ENCODE measurements at places on chromosomes 3 and 15.

DNA sequence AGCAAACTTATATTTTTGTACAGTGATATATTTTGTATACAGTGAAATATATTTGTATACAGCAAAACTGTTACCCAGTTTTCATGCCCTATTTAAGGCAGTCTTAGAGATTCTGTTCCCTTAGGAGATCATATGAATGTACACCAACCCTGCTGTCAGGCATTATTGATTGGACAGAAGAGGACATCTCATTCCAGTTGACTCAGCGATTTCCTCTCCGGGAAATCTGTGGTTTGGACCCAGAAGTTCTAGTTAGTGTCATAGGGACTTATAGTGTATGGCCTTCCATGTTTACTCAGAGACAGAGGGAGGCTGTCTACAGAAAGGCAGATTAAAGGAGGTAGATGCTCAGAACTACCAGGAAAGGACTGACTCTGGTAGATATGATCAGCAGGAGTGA is 318.8 kb upstream of the KCNMB2 start:
- no peak for DNase-seq

- DNase-seq, result no peak
Observed at GRCh38 chr3:160180581-160181216, 44.5 kb upstream of the C3orf80 start.

GRCh38 chr3:107598926-107599771 is 76.4 kb downstream of the BBX start:
- no peak for DNase-seq

DNA sequence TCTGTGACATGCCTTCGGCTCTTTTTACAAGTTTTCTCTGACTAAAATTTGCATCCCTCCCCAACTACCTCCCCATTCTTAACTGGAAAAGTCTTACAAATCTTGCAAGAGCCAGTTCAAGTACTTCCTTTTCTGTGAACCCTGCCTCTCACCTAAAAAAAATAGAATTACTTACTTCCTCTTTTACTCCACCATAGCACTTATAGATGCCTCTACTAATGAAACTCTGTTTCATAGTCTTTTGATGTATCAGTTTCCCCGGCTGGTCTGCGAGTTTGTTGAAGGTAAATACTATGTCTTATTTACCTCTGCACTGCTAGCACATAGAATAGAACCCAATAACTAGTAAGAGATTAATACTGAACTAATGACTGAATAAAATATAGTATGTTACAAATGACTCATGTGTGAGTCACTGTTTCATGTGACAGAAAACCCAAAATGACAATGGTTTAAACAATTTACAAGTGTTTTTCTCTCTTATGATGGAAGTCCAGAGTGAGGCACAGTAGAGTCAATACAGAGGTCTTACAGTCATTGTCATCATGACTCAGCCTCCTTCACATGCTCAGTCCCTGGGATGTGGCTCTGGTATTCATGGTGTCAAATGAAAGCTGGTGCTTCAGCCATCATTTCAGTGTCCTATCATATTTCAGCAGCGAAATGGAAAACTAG is 393.5 kb downstream of the RSL24D1 start:
- DNase-seq, result no peak

DNA sequence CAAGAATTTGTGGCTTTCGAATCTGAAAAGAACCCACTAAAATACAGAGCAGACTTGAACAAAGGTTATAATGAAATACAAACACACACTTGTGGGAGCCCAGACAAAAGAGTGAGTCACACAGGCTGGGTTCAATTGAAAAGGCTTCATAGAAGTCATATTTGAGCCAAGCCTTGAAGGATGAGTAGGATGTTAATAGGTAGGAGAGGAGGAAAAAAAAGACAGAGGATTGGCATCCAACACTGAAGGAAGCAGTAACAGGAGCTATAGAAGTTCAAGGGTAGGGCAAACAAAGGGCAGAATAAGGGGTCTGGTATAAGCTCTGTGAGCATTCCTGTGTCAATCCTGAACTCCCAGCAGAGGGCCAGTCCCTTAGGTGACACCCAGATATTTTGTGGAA is 325.4 kb downstream of the FOXP1 start:
- no peak for DNase-seq

GRCh38 chr3:157906627-157907026 is 199.6 kb downstream of the SHOX2 start:
- DNase-seq, result no peak

DNA sequence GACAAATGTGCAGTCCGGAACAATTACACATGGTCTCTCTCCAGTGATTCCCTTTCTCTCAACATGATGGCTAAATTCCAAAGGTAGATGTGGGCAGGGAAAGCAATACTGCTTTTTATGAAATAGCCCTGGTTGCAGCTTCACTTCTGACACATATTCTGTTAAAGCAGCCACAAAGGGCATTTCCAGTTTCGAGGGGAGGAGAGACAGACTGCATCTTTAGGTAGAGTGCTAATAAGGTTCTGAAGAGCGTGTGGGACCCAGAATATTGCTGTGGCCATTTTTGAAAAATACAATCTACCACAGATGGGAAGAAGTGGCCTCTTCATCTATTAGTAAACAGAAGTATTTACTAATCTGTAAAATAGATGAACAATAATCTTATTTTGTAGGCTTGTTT is 139.3 kb upstream of the PEX5L start:
- DNase-seq, result no peak

GRCh38 chr3:52693071-52693470 is 7.2 kb downstream of the GNL3 start:
- no peak for DNase-seq

GRCh38 chr3:67414740-67415139 is 239.7 kb downstream of the SUCLG2 start:
- DNase-seq, result no peak

- DNase-seq, result no peak
Observed at GRCh38 chr15:39407116-39407515, 173.8 kb upstream of the THBS1 start.

- DNase-seq, result no peak
Observed at GRCh38 chr3:123317716-123318115, 116.0 kb downstream of the SEC22A start.

DNA sequence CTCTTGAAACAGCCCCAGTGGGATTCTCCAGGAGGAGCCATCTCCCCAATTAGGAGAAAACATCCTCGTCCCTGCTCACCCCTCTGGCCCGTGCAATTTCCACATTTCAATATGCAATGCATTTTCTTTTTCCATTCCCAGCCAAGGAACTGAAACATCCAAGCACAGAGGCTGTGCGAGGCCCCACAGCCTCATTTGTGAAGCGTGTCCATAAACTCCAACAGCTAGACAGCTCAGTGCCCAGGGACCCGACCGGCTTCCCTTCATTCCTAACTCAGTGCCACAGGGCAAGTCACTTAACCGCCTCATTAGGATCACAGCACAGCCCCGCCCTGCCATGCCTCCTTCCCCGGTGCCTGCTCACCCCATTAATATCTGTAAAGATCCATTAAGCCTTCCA is 204.2 kb upstream of the IGF1R start:
- DNase-seq, result no peak

DNA sequence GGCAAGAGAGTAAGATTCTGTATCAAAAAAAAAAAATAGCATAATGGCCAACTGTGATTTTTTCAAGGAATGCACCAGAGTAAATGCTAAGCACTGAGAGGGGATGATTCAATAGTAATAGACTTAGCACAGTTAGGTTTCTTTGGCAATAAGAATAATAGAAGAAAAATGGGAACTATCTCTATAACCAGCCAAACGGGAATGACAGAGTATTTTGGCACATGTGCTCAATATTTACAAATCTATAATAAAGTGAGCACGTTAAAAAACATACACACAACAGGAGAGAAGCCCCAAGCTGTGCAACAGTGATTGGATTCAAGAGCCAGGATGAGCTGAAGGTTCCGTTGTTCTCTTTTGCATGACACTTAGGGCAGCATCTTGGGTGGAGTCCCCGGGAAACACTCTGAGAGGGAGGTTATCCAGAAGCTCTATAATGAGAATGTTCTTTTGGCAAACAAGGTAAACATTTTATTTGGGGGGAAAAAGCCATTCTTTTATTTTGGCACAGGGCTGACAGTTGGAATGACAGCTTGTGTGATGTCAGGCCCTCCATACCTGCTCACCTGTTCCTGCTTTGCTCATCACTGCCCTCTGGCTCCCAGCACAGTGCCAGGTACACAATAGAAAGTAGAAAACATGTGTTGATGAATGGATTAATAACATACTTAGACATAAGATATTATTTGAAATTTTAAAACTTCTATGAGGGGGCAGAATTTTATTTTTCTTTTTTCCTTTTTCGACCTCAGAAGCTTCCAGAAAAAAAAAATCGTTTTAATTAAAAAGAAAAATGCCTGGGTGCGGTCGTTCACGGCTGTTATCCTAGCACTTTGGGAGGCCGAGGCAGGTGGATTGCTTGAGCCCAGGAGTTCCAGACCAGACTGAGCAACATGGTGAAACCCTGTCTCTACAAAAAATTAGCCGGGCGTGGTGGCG is 44.0 kb upstream of the MUC4 start:
- no peak for DNase-seq

- DNase-seq, result no peak
Observed at GRCh38 chr3:123295171-123295900, 93.6 kb downstream of the SEC22A start.

- no peak for DNase-seq
Observed at GRCh38 chr3:174955513-174956016, 96.4 kb downstream of the NAALADL2 start.

DNA sequence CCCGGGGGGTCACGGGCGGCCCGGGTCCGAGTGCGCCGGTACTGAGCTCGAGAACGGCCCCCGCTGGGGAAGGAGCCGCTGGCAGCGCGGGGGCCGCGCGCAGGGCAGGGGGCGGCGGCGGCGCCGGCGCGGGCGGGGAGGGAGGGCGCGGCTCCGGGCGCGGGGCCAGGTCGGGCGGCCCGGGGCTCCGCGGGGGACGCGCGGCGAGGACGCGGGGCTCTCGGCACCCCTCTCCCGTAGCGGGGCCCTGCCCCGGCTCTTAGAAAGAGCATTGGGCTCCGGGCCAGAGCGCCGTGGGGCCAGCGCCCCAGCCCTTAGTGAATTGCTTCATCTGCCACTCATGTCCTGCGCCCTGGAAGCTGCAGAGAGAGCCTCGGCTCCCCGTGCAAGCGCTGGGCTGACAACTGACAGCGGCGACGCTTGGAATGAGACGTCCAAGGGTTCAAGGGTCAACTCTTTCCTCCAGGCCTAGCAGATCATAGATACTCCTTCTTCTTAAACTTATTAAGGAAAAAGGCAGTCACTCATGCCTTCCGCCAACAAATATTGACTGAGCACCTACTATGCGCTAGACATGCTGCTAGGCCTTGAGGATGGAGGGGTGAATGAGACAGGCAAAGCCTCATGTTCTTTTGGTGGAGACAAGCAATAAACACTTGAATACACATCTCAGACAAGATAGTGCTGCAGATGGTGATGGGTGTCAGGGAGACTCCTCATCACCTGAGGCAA is 140.8 kb downstream of the SMAD6 start:
- no peak for DNase-seq

GRCh38 chr15:95448531-95449229 is 881.8 kb upstream of the NR2F2 start:
- DNase-seq, result no peak

GRCh38 chr3:178318340-178318739 is 217.9 kb upstream of the KCNMB2 start:
- no peak for DNase-seq

- DNase-seq, result no peak
Observed at GRCh38 chr3:170701696-170702678, 116.1 kb upstream of the SLC7A14 start.

GRCh38 chr3:188687389-188687788 is 484.4 kb upstream of the TPRG1 start:
- DNase-seq, result no peak

DNA sequence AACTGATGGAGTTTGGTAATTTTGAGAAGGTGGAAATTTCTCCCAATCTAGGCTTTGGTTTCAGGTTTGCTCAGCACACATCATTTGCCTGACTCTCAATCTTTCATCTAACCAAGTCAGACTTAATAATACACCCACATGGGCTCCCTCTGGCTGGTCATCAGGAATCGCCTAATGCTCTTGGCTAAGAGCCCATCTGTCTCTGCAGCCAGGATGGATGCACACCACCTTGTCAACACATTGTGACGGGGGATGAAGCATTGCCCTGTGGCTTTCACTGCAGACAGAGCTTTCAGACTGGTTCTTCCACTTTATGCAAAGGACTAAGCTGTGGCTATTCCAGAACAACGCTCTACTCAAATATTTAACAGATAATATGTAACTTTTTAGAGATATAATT is 3.0 kb upstream of the HDGFL3 start:
- no peak for DNase-seq

DNA sequence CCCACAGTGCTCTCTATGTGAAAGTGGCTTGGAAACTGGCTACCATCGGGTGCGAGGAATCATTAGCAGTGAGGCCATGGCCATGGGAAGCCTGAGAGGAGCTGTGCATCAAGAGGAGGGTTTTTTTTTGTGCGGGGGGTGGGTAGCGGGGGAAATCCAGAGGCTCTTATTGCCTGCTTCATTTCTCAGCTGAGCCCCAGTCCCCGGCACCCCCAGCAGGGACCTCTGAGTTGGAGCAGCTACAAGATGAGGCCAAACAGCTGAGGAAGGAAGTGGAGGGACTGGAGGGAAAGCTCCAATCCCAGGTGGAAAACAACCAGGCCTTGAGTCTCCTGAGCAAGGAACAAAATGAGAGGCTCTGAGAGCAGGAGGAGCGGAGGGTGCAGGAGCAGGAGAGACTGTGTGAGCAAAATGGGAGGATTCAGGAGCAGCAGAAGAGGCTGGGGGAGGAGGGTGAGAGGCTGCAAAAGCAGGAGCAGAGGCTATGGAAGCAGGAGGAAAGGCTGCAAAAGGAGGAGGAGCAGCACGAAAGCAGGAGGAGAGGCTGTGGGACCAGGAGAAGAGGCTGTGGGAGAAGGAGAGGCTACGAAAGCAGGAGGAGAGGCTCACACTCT is 76.7 kb downstream of the ADAMTS7 start:
- DNase-seq, result no peak

- no peak for DNase-seq
Observed at GRCh38 chr3:94176988-94177745, 114.3 kb downstream of the NSUN3 start.

DNA sequence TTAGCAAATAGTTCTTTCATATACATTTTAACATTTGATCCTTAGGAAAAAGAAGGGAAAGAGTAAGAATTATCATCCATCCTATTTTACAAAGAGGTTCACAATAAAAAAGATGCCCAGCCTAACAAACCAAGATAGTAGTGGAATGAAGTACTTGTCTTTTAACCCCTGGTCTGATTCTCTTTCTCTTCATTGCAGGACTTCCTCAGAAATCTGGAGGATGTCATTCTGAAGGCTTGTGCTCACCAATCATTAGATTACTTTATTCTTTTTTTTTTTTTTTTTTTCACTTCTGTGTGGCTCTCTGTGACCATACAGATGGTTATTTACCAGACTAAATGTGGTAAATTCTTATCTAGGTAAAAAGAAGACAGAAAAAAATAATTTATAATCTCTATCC is 7.0 kb downstream of the HDGFL3 start:
- DNase-seq, result no peak

DNA sequence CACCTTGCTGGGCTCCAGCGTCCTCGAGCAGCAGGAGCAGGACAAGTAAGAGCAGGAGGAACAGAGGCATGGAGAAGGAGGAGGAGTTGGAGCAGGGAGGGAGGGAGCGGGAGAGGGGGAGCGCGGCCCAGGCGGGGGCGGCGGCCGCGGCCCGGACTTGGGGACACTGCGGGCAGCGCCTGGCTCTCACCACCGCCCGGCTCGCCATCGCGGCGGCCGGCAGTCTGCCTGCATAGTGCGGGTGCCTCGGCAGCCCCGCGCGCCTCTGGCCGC is 440 bp downstream of the DCBLD2 start:
- DNase-seq, result no peak

- DNase-seq, result no peak
Observed at GRCh38 chr3:67529337-67529736, 125.1 kb downstream of the SUCLG2 start.

GRCh38 chr3:127716384-127716783 is 43.6 kb downstream of the ABTB1 start:
- no peak for DNase-seq
